ENCODE measurements at places on chromosomes 2 and 18. TPM values are rescaled to one million over a fixed set of nuclear protein-coding genes. Genes with fewer than 3 reads are reported as not detected.

The FAM110C gene
- not detected for total RNA-seq

The SP140 gene
- total RNA-seq = 0.26 TPM

The GPR148 gene
- total RNA-seq = not detected

The DPP4 gene
- total RNA-seq = 81.0 TPM

The RRM2 gene
- 20.0 TPM for total RNA-seq

The CD28 gene
- under 0.01 TPM for total RNA-seq

The STAT4 gene
- 21.4 TPM for total RNA-seq

The HRH4 gene
- 0.11 TPM for total RNA-seq

The HOXD9 gene
- total RNA-seq = 4.3 TPM

The LAMA3 gene
- total RNA-seq = 7.1 TPM

The SLC66A2 gene
- total RNA-seq = 34.9 TPM

The GPR55 gene
- total RNA-seq = not detected

The ASXL3 gene
- not detected for total RNA-seq

The COL4A4 gene
- under 0.01 TPM for total RNA-seq

The CPO gene
- total RNA-seq = 0.32 TPM

The C1QL2 gene
- total RNA-seq = not detected

The GIGYF2 gene
- total RNA-seq = 70.0 TPM

The ABCG8 gene
- total RNA-seq = not detected

The AQP12A gene
- total RNA-seq = not detected

The NT5DC4 gene
- total RNA-seq = not detected

The ABCB11 gene
- total RNA-seq = not detected

The NAT8 gene
- total RNA-seq = not detected

The DNAH7 gene
- 2.7 TPM for total RNA-seq

The SCYGR4 gene
- 0.11 TPM for total RNA-seq

The PSME4 gene
- total RNA-seq = 126 TPM

The AQP12B gene
- not detected for total RNA-seq

The ZNF804A gene
- total RNA-seq = 0.11 TPM

The RESP18 gene
- not detected for total RNA-seq

The IL37 gene
- not detected for total RNA-seq

The MARCO gene
- not detected for total RNA-seq

The FLACC1 gene
- 2.9 TPM for total RNA-seq

The MOGAT1 gene
- not detected for total RNA-seq

The IL36A gene
- total RNA-seq = not detected

The CKAP2L gene
- 7.1 TPM for total RNA-seq

The C2orf80 gene
- total RNA-seq = not detected
